ENCODE measurements at places on chromosomes 11 and 22.

- DNase-seq: no peak
These were observed 10.9 kb downstream of the GAS2 start for GRCh38 chr11:22677153-22677903.

DNA sequence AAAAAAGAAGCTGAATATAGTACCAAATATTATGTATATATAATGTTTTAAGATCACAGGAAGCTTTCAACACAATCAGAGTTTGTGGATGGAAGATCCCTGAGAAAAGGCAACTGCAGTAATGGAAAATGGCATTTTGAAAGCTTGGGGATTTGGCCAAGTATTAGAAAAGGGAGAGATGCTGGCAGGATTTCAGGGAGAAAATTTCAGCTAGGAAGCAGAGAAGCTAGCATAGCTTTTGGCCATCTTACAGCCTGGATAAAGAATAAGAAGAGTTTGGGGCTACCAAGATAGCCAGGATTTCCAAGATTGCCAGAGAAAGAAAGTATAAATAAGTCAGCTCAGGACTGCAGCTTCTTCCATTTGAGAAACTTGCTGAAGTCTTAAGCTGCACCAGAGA is 440.8 kb upstream of the LUZP2 start:
- DNase-seq: no peak

DNA sequence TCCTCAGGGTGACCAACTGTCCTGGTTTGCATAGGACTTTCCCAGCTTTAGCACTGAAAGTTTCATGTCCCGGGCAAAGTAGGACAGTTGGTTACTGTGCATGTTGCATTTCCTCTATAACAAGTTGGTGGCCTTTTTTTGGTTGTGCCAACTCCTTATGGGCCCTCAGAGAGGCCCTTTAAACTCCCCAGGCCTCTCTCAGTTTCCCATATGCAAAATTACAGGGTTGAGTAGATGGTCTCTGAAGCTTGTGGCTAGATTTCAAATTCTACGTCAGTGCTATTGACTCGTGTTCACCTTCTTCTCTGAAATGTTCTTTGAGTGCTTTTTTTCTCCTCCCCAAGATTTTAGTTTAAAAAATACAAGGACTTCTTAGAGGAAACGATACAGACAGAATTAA is 92.5 kb downstream of the MYO18B start:
- no peak for DNase-seq

DNA sequence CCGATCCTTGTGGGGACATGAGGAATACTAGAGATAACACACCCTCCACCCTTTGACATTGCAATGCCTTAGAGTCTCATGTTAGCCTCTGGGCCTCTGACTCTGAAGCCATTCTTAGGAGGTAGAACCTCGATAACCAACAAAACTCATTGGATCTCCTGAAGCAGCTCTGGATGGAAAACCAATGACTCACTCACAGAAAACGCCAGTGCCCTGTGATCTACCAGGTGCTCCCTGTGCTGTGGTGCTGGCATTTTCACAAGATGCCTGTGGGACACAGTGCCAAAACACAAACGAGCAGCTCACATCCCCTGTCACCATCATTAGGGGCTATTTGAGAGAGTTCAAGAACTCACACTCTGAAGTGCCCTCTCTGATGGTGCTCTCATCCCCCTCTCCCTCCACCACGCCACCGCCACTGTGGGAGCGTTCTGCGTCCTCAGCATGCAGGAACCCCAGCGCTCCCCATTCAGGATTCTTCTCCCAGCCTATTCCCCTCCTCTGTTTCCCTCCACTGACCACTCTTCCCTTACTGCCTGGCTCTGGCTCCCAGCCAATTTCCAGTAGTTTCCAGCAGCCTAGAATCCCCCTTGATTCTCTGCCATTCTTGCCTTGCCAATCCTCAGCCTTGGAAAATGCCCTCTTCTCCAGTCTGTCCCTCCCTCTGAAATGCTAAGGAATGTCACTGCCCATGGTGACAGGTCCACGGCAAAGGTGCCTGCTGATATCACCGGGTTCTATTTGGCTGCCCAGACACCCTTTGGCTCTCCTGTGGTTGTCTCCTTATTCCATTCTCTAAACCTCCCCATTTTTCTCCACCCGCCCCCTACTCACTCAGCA is 4.7 kb upstream of the POLD4 start:
- DNase-seq: no peak

GRCh38 chr11:3164552-3165151 is 458 bp downstream of the OSBPL5 start:
- no peak for DNase-seq

- DNase-seq: no peak
These were observed 1.5 kb downstream of the MAP6 start for GRCh38 chr11:75667255-75667830.

- no peak for DNase-seq
These were observed 5.2 kb upstream of the RAB3IL1 start for GRCh38 chr11:61922539-61922938.

- DNase-seq: no peak
These were observed 864.5 kb downstream of the NTM start for GRCh38 chr11:132234878-132235277.

All from epithelial cell of prostate (primary cell).